Activated CD8-positive, alpha-beta memory T cell treated with anti-CD3 and anti-CD28 coated beads for 24 hours (primary cell): ENCODE measurements at places on chromosomes 1 and 21.

DNA sequence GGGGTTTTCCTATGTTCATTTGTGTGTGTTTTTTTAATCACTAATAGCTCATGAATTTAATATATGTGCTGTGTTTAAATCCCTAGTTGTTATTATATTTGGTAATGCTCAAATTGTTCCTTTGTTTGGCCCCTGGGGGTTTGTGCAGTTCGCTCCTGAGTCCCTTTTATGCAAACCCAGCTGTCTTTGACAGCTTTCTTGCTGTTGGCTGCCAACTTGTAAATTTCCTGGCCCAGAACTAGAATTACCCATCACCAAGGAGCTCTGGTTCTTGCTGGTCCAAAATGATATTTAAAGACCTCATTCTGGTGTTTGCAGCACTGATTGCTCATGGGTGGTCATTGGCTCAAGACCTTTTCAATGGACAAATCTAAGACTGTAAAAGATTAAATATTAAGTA, 39.6 kb upstream of the PGBD5 start:
- DNase-seq = no peak

- no peak for DNase-seq
These were observed 123.8 kb upstream of the LMO4 start for GRCh38 chr1:87204921-87205320.

DNA sequence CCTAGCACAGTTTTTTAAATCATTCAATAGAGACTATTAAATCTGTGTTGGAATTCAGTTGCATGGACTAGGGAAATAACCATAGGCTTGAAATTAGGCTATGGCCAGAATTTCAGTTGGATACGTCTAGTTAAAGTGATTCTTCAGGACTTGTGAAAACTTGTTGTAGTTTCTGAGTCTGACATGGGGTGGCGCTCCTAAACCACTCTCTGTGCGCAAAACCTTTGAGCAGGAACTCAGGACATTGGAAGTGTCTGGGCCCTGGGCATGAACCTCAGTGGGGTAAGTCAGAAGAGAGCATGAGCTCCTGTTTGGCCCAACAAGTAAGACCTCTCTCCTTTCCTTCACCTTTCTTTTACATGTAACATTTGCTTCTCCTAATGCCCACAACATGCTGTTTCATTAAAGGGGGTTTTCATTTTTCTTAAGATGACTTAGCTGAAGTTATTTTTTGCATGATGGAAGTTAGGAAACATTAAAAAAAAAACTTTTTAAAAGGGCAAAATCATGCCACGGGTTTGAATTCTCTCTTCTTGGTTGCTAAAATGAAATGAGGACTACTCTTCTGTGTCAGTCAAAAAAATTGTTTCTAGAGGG, 17.1 kb upstream of the CCDC190 start:
- DNase-seq = no peak

DNA sequence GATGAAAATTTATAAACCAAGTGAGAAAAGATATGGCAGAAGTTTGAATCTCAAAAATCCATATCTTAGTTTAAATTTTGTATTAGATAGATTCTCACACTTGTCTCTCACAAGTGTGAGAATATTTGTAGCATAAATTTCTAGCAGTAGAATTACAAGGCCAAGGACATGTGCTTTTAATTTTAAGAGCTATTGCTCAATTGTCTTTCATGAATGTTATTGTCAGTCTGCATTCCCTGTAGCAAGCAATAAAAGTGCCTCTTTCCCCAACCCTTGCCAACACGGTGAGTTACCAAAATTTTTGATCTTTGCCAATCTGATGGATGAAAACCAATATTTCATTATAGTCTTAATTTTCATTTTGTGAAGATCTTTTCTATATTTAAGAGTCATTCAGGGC, 64.0 kb downstream of the CTH start:
- no peak for DNase-seq

GRCh38 chr1:57367945-57368344, 55.9 kb downstream of the DAB1 start:
- no peak for DNase-seq

DNA sequence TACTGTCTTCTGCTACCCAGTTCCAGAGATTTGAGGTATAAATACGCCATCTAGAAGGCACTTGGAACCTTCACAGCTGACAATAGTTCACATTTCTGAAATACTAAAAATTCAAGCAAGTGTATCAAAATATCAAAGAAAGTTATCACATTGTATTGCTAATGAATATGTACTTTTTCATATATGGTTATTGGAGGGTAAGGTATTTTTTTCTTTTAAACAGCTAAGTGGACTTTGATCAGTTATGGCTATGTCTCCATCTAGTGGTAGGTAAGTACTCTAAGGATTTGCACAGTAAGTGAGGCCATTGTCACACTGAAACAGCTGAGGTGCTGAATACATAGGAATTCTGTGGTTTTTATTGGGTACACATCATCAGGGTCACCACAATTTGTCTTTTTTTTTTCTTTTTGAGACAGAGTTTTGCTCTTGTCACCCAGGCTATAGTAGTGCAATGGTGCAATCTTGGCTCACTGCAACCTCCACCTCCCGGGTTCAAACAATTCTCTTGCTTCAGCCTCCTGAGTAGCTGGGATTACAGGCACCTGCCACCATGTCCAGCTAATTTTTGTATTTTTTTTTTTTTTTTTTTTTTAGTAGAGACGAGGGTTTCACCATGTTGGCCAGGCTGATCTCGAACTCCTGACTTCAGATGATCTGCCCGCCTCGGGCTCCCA, 49.1 kb upstream of the CR2 start:
- DNase-seq = no peak

GRCh38 chr1:165080253-165080896, 276.1 kb downstream of the LMX1A start:
- no peak for DNase-seq

- peak; percentile 79 for DNase-seq
These were observed at the start of gene CROCC for GRCh38 chr1:16921391-16922185. TSS of gene CROCC (plus strand) at chr1:16921931. CDS start at chr1:16922019, 88 bp downstream.

- DNase-seq = no peak
These were observed 97.8 kb upstream of the ADGRL2 start for GRCh38 chr1:81702903-81703302.

DNA sequence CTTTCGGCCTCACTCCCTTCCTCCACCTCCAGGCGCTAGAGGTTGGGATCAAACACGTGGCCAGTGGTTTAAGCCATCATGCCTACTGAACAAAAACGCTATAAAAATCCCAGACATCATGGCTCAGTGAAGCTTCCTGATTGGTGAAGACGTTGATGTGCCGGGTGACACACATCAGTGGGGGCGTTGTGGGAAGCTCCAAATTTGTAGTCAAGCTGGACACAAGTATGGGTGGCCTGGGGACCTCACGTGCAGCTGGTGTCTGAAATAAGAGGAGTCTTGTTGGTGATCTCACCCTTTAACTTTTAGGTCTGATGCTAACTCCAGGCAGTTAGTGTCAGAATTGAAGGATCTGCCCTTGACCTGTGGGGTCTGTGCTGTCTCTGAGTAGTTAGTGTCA, 6.7 kb downstream of the CFAP298 start:
- no peak for DNase-seq

DNA sequence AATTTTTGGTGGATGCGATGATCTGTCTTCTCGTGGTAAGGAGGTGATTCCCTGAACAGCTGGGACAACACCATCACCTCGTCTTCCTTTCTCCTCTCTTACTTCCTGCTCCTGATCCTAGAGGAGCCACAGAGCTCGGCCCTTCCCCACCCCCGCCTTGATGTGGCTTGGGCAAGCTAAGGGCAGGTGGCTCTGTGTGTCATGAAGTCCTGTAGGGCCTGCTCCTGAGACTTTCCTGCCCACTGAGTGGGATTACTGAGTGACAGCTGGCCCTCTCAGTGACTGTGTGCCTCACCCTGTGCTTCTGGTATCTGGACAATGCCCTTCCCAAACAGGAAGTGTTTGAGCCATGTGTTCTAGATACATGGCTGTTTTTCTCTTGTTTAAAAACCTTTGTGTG, 153.0 kb downstream of the KCNJ6 start:
- no peak for DNase-seq

- no peak for DNase-seq
These were observed 11.9 kb upstream of the CAPN2 start for GRCh38 chr1:223700388-223700918.

GRCh38 chr1:116564426-116564825, 6.4 kb downstream of the CD58 start:
- DNase-seq = no peak

- no peak for DNase-seq
These were observed 550.2 kb downstream of the LMO4 start for GRCh38 chr1:87878873-87879272.

GRCh38 chr21:46226920-46227599, 1.5 kb downstream of the LSS start:
- DNase-seq = no peak

DNA sequence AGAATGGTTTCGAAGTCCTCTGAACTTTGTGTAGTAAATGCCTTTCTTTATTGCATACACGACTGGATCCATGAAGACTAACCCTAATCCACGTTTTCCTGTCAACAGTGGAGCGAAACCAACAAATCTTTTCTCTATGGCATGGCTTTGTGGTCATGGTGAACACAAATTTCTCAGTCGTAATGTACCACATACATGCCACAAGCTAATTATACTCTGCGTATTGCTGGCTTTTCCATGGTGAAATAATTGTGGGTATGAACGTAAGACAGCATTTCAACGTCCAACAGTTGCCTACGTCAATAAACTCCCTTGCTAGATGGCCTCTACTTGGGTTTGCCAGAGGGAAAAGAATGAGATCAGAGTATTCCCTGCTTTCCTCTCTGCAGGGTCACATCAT, 27.5 kb downstream of the INTS7 start:
- no peak for DNase-seq

DNA sequence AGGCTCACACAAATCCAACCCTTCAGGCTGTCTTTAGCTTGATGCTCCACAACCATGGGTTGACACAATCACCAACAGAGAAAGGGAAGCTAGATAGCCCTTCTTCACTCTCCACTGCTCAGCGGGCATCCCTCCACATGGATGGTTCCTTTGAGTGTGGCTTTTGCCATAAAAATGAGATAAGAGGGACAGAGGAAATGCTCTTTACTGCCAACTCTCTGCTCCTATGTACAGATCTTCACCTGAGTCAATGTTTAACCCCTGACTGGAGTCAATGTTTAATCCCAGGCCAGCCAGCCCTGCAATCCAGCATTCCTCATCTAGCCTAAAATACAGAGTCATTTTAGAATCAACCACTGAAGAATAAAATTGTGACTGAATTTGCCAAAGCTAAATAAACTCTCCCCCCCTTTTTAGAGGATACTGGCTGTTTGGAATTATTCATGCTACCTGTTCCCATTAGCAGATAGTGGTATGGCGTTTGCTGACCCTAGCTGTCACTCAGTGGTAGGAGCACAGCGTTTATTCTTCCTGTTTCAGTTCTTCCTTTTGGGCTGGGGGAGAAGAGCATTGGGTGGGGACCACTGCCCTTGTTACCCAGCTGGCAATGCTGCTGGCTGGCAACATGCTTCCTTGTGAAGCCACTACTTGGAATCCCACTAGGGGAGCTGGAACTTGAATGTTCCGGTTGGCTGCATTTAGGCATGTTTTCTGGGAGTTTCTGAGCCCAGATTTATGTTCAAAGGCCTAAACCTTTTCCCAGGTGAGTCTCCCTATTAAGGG, 5.2 kb upstream of the PIGR start:
- DNase-seq = no peak

GRCh38 chr1:53354119-53354518, 26.2 kb upstream of the LRP8 start:
- DNase-seq = no peak

DNA sequence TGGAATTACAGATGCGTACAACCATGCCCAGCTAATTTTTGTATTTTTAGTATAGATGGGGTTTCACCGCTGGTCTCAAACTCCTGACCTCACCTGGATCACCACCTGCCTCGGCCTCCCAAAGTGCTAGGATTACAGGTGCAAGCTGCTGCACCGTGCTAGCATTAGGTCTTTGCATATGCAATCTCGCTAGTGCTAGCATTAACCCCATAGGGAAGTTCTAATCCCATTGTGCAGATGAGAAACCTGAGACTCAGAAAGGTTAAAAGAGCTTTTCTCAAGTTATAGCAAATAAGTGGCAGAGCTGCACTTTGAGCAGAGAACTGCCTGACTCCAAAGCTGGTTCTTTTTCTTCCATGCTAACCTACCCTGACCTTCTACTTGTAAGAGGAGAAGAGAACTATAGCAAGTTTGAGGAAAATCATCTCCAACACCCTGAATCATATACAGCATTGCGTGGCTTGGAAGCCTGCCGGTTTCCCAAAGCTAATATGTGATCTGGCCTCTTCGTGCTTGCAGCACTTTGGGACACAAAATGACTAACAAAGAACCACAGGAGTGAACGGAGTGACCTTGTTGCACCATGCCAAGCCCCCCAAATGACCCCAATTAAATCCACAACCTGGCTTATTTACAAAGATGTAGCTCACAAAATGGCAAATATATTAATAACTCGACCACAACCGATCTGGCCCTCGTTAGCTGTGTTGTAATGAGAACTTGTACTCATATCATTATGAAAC, 185.1 kb downstream of the TM2D1 start:
- no peak for DNase-seq

- DNase-seq = no peak
These were observed 1.4 kb upstream of the SLC19A2 start for GRCh38 chr1:169487133-169487532.

GRCh38 chr1:57752843-57753242, 329.0 kb upstream of the DAB1 start:
- no peak for DNase-seq

DNA sequence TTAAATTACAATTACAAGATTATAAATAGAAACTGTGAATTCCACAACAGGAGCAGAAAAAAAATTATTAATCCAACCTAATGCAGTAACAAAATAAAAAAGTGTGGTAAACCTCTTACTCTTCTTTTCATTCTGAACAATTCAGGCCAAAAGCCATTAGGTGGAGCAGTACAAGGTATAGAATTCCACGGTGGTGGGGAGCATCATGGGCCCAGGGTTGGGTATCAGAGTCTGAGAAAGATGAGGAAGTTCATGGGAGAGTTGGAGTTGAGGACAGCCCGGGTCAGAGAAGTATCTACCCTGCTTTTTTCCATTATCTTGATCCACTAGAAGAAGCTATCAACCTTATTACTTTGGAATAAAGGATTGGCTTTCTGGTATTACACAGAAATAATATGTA, 586.9 kb downstream of the AGBL4 start:
- DNase-seq = no peak

GRCh38 chr1:221440658-221441057, 301.2 kb downstream of the DUSP10 start:
- no peak for DNase-seq

- DNase-seq = peak; percentile 50
These were observed 44.1 kb downstream of the TRPM2 start for GRCh38 chr21:44397431-44398031.

DNA sequence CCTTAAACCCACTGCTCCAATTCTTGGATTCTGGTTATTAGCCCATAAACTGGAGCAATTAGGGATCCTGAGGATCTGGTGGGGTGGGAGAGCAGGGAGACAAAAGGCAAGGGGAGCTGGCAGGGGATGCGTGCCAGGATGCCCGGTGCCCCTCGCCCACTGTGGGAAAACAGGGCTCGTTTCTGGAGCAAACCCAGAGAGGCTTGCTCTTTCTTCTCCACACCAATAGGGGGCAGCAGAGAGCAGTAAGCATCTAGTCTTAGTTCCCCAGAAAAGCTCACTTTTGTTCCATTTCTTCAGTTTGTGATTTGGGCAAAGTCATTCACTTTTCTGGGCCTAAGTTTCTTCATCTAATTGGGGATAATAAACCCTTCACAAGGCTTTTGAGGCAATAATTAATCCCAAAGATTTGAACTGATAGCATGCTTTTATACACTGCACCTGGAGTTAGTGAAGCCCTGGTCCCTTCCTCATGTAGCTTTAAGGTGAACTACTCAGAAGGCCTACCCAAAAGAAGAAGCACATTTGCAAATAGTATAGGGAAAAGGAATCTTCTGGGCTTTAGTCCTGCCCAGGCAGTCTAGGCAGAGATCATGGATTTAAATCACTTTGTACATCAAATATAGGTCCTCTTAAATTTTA, 160.6 kb upstream of the USP24 start:
- peak; percentile 60 for DNase-seq
